ENCODE measurements at places on chromosomes 1 and 21. TPM values are rescaled to one million over a fixed set of nuclear protein-coding genes. Genes with fewer than 3 reads are reported as not detected.

The FBLIM1 gene
- not detected for total RNA-seq

The NEGR1 gene
- total RNA-seq, result not detected

The CALML6 gene
- total RNA-seq, result 0.59 TPM

The TNFRSF18 gene
- 250 TPM for total RNA-seq

The PSMD4 gene
- total RNA-seq, result 288 TPM

The CD58 gene
- 31.0 TPM for total RNA-seq

The EIF2D gene
- total RNA-seq, result 89.4 TPM

The COL8A2 gene
- total RNA-seq, result 0.12 TPM

Measured in activated CD4-positive, alpha-beta T cell treated with anti-CD3 and anti-CD28 coated beads, Interleukin-2, amount 10 ng/mL, durations not matched to agents 24 days and 14 days (primary cell).